Tibial nerve (tissue), 4 donors: ENCODE measurements at places on chromosomes 2 and 18.

- no peak for DNase-seq
Observed at GRCh38 chr2:200259577-200259957, 46.9 kb upstream of the SPATS2L start.

DNA sequence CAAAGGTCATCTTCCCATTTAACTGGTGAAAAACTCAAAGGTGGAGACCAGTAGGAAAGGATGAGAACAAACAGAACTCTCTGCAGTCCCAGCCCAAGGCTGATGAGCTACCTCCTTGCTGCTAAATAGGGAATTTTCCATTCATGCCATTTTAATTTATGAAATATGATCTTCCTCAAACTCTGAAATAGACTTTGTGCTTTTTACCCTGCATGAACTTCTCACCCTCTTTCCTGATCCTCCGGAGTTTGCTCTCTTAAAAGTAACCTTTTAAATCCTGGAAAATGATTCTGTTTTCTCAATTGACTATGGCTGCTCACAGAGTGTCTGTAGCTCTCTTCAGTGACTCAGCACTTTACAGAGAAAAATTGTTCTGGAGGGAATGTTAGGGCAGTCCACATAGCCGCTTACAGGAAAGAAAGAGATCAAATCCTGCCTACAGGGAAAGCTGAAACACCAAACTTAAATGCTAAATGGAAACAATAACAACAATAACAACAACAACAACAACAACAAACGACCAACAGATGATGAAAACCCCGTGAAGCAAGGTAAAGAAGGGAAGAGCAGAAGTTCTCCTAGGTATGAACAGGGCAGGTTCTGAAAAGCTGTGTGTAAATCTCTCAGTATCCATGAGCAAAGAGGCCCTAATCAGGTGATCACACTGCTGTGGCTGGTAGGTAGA, 79.8 kb upstream of the SESTD1 start:
- no peak for DNase-seq

DNA sequence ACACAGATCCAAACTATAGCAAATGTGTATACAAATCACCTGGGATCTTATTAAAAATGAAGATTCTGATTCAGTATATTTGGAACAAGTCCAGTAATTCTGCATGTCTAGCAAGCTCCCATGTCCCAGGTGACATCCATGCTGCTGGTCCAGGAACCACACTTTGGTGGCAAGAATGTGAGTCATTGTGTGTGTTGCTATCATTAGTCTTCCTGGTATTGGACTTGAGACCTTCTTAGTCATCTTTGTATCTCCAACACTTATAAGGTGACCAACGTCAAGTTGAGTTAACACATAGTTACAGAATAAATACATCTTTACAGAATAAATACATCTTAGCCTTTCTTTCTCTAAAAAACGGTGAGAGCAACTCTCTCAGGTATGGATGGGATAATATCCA, 107.9 kb upstream of the NDUFV2 start:
- no peak for DNase-seq

GRCh38 chr2:217086038-217086522, 226.2 kb upstream of the TNP1 start:
- DNase-seq, result no peak

DNA sequence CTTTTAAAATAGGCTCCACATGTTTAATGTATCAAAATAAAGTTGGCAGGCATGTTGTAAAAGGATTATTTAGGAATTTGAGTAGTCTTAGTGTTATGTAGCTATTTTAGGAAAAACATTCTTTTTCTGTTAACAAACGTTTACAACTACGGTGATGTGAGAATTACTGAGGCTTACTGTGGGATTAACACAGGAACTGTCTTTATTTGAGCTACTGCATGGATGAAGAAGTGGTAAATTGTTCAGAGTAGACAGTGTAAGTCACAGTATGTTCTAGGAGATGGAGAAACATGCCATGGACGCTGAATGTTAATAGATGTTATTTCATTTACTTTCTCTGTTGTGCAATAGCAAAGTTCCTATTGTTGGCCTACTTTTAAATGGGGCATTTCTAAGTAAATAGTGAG, 1.6 kb downstream of the PPM1B start:
- DNase-seq, result no peak

DNA sequence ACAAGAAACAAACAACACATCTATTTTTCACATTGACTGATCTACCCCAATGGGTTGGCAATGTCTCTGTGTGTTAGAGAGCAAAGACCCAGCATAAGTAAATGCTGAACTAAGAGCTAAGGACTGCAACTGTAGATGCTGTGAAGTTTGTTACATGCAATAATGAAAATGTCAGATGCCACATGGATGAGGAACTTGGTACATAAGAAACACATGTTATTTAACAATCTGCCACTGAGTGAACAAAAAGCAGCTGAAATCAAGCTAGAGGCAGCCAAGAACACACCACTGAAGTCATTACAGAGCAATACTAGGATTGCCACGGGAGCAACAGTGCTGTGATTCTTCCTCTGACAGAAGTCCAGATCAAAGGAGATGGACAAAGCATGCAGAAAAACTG, 389.4 kb downstream of the CDH2 start:
- DNase-seq, result no peak

GRCh38 chr2:54058449-54058848, 57.0 kb upstream of the ACYP2 start:
- no peak for DNase-seq

- no peak for DNase-seq
Observed at GRCh38 chr18:29188760-29189159, 1011.8 kb upstream of the CDH2 start.

- no peak for DNase-seq
Observed at GRCh38 chr2:217972490-217972889, 30.3 kb downstream of the TNS1 start.

GRCh38 chr18:48627216-48627615, 88.4 kb downstream of the CTIF start:
- DNase-seq, result no peak
